HFFc6 (cell line): ENCODE measurements at places on chromosomes 13 and 19. TPM values are rescaled to one million over a fixed set of nuclear protein-coding genes. Genes with fewer than 3 reads are reported as not detected.
A peak's percentile ranks its signal among the peaks of the same experiment; 100 is the strongest.

- DNase-seq = no peak
Measured at GRCh38 chr13:110280231-110280813, 26.6 kb downstream of the COL4A1 start.

C19orf33 gene
- not detected in 2 replicates for total RNA-seq

DNA sequence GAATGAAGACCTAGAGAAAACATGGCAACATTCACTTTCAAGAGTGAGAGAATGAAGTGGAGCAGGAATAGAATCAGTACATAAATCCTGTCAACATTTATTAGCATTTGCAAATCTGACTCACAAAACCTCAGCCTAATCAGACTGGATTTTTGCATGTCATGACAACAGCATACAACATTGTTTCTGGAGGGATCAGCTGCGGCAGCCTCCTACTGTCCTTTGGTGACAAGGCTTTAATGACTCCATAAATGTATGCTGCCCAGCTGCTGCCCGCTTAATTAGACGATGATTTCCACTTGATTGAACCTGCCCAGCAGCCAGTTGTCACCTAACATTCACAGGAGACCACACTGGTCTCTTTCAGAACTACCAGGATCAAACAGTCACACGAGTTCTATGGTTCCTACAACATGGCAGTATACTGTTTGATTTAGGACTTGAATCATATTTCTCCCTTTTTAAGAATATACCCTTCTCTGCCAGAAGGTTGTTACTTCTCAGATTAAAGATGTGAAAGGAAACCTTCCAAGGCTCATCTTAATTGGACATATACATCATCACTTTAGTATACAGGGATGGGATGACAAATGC lies 9.3 kb downstream of the EBPL start:
- DNase-seq = peak; percentile 39

DNA sequence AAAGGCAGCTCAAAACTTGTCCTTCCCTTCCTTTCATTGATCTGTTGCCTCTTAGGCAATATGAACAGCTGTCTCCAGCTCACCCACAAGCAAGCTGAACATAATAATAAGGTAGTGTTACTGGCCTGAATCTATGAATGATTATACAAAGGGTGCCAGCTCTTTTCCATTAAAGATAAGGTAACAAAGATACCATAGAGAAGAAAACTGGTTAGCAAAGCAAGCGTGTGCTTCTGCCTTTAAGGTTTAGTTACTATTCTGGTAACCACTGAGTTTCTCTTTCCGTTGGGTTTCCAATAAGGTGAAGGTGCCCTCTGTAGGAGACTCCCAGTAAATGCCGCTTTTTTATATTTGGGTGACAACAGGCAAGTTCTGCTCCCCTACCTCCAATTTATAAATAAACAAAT lies 12.1 kb upstream of the DACH1 start:
- DNase-seq = no peak

GRCh38 chr13:109694972-109695371 lies 91.4 kb downstream of the IRS2 start:
- DNase-seq = no peak

OVOL3 gene
- not detected in 2 replicates for total RNA-seq

DNA sequence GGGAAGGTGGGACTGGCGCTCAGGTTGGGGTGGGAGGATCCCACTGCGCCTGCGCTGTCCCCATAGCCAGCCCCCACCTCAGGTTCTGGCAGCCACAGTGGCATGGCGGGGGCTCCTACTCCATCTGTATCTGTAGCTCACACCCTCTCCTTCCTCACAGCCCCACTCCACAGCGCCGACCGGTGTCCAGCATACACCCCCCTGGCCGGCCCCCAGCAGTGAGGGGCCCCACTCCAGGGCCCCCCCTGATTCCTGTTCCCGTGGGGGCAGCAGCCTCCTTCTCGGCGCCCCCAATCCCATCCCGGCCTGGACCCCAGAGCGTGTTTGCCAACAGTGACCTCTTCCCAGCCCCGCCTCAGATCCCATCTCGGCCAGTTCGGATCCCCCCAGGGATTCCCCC lies 6.0 kb downstream of the TMED1 start:
- DNase-seq = no peak

DNA sequence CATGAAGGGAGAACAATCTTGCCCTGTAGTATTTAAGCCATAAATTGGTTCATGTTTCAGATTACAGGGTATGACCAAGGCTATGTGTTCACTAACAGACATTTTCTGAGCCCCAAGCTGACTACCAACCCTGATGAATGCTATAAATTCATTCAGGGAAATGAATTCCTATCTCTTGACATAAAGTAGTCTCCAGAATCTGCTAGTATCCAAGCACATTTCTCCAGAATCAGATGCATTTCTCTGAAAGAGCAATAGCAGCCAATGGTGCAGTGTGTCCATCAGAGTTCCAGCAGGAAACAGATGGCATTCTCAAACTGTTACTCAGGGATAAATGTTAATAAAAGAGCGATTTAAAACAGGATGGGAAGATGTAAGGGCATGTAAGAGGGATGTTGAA lies 226.4 kb downstream of the COG6 start:
- peak; percentile 25 for DNase-seq

GRCh38 chr19:13932149-13932637 lies 6.0 kb downstream of the PODNL1 start:
- DNase-seq = no peak

GRCh38 chr19:46033401-46033800 lies 7.4 kb downstream of the IGFL4 start:
- no peak for DNase-seq
